ENCODE measurements at places on chromosomes 16 and 17.

DNA sequence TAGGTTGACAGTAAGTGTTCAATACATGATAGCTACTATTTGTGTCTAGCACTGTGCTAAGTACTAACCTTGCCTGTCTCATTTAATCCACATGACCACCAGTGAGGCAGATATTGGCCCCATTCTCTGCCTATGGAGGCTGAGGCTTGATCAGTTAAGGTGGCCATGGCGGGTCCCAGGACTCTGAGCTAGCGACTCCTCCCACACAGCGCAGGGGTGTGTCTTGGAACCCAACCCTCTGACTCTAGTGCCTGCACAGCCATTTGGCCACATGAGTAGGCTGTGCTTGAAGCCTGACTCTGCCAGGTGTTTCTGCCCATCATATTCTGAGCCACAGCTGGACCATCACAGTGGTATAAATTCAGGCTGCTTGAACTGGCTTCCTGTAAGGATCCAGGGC, 6.4 kb downstream of the NHERF1 start:
- no peak for DNase-seq

DNA sequence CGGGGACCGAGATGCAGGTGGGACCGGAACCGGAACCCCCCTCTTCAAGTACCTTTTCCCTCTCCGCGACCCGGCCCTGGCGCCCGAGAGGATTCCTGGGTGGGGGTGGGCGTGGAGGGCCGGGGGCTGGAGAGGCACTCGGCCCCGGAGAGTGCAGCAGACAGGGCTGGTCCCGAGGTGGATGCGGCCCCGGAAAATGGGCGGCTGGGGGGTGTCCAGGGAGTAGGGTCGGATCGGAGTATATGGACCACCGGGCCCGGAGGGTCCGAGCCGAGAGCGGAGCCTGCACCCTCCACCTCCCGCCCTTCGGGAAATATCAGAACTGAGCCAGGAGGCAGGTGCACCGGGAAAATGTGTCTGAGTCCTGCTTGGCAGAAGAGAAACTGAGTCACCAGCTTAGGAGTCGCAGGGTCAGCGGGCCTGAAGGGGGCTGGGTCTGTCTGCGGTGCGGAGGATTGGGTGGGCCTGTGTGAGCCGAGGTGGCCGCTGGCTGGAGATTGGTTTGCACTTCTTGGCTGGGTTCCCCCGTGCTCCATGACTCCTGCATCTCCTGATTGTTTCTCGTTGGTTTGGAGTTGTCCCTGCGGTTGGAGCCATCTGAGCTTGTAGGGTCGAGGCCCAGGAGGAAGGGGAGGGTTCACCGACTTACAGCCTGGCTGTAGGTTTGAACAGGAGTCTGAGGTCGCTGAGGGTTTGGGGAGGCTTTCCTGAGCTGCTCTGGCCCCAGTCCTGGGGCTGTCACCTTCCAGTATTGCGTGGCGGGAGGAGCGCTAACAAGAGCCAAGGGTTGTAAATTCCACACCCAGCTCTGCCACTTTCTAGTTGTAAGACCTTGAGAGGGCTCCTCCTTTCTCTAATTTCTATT, 518 bp downstream of the SH2B1 start:
- peak; percentile 20 for DNase-seq

- DNase-seq: no peak
Observed at GRCh38 chr17:41026715-41027471, at the start of gene KRTAP1-5. Gene KRTAP1-5, minus strand, starts transcription at chr17:41027208. Its CDS starts 53 bp downstream, at chr17:41027155.

DNA sequence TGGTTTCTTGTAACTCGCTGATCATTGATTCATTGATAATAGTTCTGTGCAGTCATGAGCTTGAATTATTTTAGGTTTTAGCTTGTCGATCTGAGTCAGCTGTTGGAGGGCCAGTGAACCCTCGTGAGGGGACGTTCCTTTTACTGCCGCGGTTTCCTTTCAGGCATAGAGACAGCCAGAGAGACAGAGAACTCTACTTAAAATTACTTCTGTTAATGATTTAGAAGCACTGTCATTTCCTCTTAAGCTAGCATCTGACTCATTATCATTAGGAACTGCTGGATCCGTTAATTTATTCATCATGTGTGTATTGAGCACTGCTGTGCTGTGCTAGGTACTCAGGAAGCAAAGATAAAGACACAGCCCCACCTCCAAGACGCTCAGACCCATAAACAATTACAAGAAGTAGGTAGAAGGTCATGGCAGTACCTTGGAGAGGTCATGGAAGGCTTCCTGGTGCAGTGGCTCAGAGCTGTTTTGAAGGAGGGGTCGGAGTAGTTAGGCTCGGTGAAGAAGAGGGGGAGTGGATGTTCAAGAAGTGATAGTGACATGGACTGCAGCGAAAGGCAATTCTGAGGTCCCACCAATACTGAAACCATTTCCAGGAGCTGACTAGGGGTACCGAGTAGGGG, 3.3 kb downstream of the PGS1 start:
- peak; percentile 82 for DNase-seq

- no peak for DNase-seq
Observed at GRCh38 chr17:59230764-59231163, 10.5 kb downstream of the GDPD1 start.

DNA sequence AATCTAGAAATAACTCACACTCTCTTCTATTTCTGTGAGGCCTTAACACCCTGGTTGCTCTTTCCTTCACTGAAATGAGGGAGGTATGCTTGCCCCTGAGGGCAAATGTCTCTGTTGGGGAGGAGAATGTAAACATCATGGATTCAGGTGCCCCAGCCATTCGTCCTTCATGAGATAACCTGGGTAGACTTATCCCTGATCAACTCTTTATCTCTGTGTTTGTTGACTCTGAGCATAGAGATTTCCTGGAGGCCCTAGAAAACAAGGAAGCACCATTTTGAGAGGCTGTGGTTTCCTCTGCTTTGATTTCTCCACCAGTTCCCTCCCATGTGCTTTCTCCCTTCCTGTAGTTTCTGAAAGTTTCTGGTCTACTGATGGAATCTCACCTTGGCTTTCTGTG, 77.3 kb downstream of the PHKB start:
- DNase-seq: no peak

DNA sequence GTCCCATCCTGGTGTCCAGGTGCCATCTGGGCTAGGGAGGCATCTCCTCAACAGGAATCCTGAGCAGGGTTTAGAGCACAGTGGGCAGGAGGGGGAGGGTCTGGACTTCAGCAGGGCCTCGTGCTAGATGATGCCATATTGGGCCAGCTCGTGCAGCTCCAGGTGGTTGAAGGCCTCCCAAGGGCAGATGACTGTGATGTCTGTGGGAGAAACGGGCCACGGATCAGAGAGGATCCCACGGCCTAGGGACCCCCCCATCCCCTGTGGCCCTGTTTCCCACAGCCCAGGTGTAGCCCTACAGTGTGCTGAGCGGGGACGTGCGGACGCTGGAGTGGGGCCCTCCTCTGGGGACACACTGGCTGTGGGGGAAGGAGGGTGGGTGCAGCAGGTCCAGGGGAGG, 5.4 kb downstream of the PDE6G start:
- DNase-seq: no peak

GRCh38 chr17:12127667-12128066, 107.0 kb downstream of the MAP2K4 start:
- DNase-seq: no peak

- no peak for DNase-seq
Observed at GRCh38 chr17:75998327-75998795, 2.3 kb upstream of the CDK3 start.

GRCh38 chr16:6957681-6958080, 375.0 kb upstream of the RBFOX1 start:
- no peak for DNase-seq

- DNase-seq: no peak
Observed at GRCh38 chr17:7887038-7887481, 1.5 kb upstream of the CHD3 start.

- no peak for DNase-seq
Observed at GRCh38 chr16:84194018-84194417, 3.1 kb downstream of the ADAD2 start.

- DNase-seq: no peak
Observed at GRCh38 chr17:31499771-31500554, 108.5 kb downstream of the RAB11FIP4 start.

- peak; percentile 25 for DNase-seq
Observed at GRCh38 chr17:77145612-77146245, 5.0 kb downstream of the SEC14L1 start.

DNA sequence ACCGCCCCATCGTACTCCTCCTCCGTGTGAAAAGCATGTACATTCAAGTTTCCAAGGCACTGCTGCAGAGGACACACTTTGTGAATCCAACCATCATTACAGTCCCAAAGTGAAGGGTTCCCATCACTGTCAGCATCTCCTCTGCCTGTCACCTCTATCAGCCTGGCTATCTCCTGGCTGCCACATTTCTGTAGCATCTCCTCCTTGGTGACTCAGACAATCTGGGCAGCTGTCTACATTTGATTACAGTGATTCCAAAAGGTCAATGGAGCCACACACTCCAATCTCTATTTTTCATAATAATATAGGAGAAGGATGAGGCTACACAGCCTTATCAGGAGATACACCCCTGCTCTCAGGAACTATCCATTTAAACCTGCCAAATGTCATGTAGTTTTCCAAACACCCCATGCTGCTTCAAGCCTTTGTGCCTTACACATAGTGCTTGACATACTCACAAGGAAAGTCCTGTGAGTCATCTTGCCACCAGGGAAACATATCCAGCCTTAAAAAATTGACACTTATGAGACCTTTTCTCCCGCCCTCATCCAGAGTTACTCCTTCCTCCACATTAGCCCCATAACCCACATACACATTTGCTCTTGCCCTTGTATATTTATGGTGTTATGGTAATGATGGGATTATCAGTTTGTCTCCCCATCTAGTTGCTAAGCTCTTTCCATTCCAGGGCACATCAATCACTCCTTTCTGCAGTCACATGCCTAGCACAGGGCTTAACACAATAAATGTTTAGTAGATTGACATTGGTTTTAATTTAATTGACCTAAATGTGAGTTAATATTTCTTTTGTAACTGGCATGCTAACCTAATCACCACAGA, 250.1 kb upstream of the CDH5 start:
- DNase-seq: no peak

DNA sequence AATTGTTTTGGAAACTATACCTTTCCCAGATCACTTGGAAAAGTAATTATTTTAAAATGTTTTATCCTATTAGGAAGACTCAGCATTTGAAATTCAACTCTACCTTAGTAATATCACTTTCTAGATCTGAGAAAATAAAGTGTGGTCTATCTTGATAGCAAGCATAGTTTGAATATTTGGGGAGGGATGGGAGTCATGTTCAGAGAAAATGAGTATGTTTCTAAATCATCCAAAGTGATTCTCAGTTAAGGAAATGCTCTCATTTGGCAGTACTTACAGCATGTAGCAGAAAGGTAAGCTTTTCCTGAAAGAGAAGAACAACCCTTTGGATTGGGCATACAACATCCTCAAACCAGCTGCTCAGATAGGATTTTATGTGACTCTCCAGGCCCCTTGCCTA, 6.9 kb downstream of the C17orf75 start:
- DNase-seq: no peak

DNA sequence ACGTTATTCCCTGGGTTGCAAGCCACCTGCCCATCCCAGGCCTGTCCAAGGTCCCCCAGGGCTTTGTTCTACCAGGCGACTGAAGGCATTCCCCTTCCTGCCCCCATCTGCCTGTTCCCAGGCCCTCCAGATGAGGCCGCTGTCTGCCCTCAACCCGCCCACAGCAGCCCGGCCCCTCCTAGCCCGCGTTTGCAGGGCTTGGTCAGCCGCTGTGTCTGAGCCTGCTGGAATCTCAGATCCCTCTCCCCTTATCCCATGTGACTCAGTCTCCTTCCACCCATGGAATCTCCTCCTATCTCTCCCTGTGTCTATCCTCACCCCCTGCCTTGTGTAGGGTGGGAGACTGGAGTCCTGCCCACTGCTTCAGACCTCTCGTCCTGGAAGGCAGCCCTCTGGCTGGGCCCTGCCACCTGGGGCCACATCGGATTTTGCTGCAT, 186.0 kb upstream of the TNRC6C start:
- peak; percentile 69 for DNase-seq

DNA sequence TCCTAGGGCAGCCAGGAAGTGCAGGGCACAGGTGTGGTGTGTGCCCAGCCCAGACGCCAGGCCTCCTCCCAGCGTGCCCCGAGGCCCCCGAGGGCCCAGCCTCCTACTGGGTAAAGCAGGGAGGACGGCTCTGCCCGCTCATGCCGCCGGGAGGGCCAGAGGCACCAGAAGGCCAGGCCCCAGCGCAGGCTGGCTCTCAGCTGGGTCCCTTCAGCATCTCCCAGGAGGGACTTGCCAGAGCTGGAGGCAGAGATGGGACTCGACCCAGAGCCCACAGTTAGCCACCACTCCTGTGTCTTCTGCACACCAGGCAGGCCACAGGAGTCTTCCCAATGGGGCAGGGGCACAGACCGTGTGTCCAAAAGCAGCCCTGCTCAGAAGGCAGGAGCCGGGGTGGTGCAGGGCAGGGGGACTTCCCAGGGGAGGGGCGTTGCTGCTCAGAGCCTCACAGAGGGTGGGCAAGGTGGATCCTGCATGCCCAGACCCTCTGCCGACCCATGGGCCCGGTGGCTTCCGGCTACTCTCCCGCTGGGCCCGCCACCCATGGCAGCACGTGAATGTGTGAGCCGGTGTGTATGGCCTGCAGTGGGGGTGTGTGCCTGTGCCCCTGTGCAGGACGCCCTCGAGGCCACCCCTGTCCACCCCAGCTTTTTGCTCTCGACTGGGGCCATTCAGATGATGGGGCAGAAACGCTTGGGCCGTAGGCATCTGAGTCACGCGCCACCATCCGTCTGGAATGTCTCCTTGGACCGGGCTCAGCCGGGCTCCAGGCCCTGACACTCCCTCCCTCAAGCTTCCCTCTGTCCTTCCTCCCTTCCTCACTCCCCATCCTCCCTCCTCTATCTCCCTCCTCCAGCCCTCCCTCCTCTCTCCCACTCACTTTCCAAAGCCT, 5.7 kb upstream of the ZNF469 start:
- DNase-seq: no peak

DNA sequence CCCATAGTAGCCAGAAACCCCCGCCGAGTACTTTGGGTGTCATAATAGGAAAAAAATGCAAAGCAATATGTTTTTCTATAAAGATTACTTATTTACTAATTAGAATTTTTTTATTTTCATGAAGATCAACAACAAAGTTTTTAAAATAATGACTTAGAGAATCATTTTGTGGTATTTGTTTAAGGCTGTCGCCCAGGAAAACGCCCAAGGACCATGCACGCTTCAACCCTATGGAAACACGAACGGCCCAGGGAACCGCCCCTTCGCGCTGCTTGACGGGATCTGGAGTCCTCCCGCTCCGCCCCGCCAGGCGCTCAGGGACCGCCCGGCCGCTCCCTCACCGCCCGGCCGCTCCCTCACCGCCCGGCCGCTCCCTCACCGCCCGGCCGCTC, 408 bp upstream of the KPNA2 start:
- peak; percentile 93 for DNase-seq

- DNase-seq: no peak
Observed at GRCh38 chr17:72056727-72057290, 64.0 kb upstream of the SOX9 start.

- DNase-seq: no peak
Observed at GRCh38 chr16:73192232-73192894, 144.4 kb upstream of the ZFHX3 start.
